Dorsolateral prefrontal cortex (tissue), 122 donors: ENCODE measurements at places on chromosomes 2 and 18.

DNA sequence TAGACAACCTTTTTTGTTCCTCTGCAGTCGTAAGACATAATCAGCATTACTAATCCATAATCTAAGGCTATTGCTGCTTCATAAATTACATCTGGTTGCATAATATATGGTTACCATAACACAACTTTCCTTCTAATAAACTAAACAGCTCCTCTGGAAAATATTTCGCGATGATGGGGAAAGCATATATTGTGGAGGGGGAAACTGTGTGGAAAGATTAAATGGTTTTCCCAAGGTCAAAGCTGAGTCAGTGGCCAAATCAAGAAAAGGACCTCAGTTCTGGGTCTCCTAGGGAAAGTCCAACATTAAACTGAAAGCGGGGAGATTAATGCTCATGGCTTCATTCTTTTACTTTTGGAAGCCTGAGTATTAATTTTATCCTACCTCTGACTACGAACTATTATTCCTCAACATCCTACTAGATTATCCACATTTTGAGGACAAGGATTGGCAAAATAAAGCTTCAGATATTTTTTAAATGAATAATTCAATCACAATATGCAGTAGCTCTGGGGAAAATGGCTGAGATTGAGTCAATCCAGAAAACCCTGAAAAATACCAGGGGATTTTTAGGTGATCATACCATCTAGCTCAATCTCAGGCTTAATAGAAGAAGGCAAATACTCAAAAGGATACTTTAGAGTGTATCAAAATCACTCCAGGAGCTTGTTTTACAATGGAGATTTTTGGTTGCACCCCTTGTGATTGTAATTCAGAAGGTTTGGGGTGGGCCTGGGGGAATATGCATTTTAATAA lies 33.8 kb upstream of the STK17B start:
- DNase-seq: no peak

- DNase-seq: no peak
Measured at GRCh38 chr2:8634466-8635172, 47.2 kb upstream of the ID2 start.

- no peak for DNase-seq
Measured at GRCh38 chr2:224027070-224027469, 12.0 kb downstream of the SERPINE2 start.

GRCh38 chr18:297936-298335 lies 30.1 kb upstream of the THOC1 start:
- DNase-seq: no peak

DNA sequence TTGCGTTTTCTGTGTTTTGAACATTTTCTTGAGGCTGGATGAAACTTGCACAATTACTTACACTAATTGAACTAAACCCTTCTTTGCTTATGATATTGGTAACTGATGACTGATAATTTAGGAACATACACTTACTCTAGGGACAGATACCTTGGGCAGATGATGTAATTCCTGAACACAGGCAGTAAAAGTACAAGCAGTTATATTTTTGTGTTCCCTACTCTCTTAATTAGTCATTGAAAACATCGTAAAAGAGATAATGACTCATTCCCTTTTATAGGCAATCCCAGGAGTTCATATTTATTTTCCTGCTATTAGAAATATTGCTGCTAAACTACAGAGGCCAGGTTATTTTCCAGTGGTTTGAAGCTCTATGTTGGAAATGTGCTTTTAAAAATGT lies 46.4 kb downstream of the CCDC85A start:
- no peak for DNase-seq

DNA sequence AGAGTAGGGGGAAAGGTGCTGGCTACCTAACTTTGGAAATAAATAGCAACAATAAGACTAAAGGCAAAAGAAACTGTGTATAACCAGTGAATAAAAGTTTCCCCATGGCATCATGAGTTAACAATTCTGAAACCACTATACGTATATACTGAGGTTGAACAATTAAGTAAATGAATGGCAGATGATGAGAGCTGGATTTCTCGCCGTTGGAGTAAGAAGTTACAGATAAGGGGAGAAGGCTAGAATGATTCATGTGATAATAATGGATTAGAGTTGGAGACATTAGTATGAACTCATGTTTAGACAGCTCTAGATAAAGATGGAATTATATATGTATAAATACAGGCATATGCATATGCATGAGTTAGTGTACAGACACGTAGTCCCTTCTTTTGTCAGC lies 152.7 kb downstream of the UBR3 start:
- no peak for DNase-seq

DNA sequence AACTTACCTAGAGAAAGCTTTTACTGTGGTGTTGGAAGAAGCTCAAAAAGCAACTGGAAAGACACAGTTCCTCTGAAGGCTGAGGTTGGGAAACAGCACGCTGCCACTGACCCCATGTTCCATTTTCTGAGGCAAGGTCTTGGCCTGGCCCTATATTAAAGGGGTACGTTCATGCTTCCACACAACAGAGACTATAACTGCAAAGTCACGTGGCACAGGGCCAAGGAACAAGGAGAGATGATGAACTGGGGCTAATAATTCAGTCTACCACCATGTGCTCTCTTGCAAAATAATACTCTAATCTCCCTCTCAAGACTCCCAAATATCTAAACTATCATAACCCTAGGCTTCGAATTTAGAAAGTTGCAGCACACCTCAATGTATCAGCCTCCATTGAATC lies 381.6 kb downstream of the DSEL start:
- no peak for DNase-seq

- no peak for DNase-seq
Measured at GRCh38 chr2:225662101-225662500, 262.6 kb downstream of the NYAP2 start.

DNA sequence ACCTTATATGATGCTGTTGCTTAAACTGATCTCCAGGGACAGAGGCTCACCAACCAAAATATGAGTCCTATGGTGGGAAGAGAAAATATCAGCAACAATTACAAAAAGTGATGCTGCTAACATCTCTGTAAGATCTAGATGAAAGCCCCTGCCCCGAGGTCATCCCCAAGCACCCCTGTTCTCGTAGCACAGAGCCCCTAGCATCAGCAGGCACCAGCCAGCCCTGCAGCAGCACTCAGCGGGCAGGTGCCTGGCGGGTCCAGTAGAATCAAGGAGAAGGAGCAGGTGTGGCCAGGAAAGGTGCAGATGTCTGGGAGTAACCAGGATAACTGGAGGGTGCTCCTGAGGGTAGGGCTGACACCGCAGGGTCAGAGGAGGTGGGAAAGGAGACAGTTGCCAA lies 474.2 kb upstream of the MYT1L start:
- DNase-seq: no peak

DNA sequence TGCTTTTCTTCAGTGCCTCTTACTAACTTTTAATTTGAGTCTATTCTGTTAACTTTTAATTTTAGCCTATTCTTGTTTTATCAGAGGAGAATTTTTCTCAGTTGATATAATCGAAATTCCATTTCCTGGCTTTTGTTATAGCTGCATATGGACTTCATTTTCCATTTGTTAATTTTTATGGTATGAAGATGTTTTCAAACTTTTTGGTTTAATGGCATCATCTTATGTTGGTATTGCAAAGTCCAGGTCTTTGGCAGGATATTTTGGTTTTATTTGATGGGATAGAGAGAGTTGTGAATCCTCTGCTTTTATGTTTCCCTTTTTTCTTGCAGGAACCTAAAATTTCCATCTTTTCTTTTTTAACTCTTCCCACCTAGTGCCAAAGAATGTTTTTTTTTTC lies 70.9 kb upstream of the RAPGEF4 start:
- no peak for DNase-seq

DNA sequence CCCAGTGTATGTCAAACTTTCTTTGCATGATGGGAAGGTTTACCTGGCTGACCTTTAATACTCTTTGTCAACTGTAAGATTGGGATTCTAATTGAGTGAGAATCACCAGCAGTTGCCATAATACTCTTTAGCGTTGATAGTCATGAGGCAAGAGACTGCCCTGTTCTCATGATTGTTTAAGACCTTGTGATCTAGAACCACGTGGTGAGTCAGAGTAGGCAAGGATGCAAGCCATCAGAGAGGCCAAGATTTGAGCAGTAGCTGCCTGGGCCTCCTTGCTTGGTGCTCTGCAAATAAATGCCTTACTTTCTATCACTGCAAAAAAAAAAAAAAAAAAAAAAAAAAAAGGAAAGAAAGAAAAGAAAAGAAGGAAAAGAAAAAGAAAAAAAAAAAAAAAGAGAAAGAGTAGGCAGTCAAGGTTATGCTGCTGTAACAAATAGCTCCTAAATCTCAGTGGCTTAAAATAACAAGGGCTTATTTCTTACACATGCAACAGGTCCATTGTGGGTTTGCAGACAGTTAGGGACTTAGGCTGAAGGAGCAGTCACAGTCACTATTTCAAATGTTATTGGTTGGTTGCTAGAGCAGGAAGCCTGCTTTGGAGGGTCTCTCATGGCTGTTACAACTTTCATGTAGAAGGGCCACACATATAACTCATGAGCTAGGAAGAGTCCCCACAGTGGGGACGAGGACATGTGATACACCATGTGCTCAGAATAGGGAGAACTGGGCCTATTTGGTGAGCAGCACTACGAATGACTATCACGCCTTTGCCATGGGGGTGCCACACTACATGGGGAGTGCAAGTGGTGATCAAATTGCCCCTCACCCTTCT lies 21.7 kb downstream of the IL1R2 start:
- DNase-seq: no peak

DNA sequence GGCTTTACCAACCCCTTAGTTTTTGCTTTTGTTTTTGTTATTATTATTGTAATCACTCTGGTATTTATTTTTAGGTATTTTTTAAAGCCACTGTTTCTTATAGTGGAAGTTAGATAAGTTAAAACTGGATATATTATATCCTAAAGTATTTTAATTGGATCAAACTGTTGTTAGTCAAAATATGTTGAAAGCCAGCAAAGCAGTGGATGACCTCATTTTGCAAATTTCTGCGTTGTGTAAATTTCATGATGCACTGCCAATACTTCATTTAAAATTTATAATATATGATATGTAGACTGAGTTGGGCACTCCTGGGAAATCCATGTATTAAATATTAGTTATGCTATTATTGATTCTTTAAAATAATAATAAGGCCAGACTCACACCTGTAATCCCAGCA lies 661.7 kb upstream of the NRXN1 start:
- DNase-seq: no peak

GRCh38 chr2:27914805-27915175 lies 24.3 kb downstream of the BABAM2 start:
- DNase-seq: no peak

DNA sequence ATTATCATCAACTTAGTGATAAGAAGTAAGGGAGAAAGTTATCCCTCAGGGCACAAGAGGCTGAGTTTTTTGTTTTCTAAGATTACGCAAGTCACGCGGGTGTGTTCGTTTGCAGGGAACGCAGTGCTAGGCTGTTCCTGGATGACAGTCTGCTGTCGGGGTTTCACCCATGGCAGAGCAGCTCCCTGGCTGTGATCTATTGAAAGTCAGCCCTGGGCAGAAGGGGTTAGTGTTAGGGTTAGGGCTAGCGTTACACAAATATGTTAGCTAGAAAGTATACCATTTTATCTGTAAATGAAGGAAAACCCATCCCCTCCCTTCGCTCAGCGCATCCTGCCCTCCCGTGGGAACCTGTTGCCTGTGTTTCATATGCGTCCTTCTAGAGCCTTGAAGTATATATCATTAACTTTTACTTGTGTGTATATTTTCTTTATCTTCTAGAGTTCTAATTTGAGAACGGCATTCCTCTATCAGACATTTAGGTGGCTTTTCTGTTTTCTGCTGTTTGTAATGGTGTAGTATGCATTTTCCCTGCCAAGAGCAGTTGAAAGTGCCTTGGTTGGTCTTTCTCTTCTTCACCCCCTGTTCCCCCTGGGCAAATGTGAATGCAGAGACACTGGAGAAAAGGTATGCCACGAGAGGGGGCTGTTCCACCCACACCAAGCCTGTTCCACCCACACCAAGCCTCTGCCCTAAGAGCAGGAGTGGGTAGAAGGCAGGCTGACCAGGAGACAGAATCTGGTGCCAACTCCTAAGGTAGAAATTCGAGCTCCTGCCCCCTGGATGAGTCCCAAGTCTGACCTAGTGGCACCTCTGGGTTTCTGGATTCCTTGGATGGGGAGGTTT lies 47.0 kb downstream of the ARMC9 start:
- DNase-seq: no peak

- no peak for DNase-seq
Measured at GRCh38 chr2:227655454-227655853, 11.2 kb upstream of the SCYGR5 start.

DNA sequence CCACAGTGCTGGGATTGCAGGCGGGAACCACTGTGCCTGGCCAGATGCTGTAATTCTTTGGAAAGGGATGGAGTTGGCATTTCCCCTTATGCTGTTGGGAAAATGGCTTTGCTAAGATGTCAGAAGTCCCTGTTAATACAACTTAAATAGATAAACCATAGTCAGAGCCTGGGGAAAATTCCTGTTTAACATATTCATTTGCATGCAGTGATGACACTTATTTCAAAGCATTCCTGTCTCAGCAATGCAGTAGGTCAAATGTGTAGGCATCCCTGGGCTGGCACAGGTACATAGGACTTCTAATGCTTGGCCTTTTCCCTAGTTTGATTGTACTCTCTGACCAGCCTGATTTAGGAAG lies 38.6 kb downstream of the RAMP1 start:
- DNase-seq: no peak

DNA sequence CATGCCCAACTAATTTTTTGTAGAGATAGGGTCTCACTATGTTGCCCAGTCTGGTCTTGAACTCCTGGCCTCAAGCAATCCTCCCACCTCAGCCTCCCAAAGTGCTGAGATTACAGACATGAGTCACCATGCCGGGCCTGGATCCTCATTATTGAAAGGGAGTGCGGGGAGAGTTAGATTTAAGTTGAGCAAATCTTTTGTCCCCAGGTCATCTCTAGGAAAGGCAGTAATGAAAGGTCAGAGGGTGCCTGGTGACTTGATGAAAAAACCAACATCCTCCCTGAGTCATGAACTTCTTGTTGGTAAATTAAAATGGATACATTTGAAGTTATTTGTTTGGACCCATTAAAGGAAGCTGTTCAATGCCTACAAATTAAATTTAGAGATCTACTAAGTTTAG lies 25.1 kb downstream of the STAT4 start:
- no peak for DNase-seq

DNA sequence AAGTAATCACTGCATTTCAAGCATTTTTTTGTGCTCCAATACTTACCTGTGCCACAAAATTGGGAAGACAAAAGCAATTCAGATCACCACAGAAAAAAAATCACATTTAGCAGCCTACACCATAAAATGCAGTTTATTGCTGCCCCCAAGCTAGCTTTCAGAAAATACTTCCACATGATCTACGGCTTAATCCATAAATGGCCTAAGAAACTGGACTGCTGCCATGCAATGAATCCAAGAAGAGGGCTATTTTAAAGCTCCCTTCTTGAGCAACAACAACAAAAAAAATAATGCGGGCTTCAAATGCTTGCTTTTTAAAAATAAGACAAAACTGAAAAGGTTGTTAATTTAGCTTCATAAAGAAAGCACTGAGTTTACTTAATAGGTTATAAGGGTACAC lies 272.3 kb downstream of the RAD51AP2 start:
- DNase-seq: no peak

DNA sequence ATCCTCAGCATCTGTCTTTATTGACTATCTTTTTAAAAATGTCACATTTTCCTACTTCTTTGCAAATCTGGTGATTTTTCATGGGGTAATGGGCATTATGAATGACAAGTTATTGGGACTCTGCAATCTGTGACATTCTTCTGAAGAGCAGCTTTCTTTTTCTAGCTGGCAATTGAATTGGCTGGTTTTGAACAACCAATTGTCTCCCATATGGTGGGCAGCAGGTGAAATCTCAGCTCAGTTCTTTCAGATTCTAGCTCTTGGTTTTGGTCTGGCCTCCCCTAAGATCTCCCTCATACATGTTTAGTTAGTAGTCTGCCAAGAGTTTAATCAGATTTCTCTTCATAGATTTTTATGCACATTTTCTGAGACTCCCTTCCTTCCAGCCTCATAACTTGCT lies 107.9 kb upstream of the EPB41L3 start:
- no peak for DNase-seq

GRCh38 chr2:76809136-76809535 lies 713.0 kb downstream of the LRRTM4 start:
- no peak for DNase-seq
